ENCODE measurements at places on chromosomes 7 and 10.

GRCh38 chr7:5422396-5423305 is 983 bp downstream of the TNRC18 start:
- no peak for DNase-seq

- peak; percentile 24 for DNase-seq
Measured at GRCh38 chr7:24573554-24574338, 494 bp downstream of the PALS2 start.

DNA sequence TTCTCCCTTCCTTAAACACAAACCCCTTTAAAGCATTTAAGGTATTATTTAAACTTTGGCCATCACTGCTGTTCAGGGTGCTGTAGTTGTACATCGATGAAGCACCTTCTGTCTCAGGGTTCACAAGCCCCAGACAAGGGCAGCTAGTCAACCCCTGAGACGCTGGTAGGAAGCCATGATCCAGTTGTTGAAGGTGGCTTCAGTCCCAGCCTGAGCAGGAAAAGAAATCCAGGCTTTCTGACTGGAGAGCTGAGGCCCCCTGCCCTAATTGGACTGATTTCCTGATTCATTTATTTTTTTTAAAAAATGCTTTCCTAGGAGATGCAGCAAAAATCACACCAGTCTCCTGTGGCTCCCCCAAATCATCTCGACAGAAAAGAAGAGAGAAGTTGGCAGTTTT is 15.8 kb downstream of the CPA1 start:
- no peak for DNase-seq

DNA sequence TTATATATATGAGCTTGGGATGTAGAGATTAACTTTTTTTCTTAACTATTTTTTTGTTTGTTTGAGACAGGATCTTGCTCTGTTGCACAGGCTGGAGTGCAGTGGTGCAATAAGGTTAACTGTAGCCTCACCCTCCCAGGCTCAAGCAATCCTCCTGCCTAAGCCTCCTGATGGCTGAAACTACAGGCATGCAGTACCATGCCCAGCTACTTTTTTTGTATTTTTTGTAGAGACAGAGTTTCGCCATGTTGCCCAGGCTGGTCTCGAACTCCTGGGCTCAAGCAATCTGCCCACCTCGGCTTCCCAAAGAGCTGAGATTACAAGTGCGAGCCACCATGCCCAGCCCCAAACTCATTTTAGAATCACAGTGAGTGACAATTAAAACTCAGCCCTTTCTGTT is 105.2 kb downstream of the CUBN start:
- no peak for DNase-seq

- DNase-seq, result no peak
Measured at GRCh38 chr7:82789883-82790609, 346.5 kb upstream of the CACNA2D1 start.

DNA sequence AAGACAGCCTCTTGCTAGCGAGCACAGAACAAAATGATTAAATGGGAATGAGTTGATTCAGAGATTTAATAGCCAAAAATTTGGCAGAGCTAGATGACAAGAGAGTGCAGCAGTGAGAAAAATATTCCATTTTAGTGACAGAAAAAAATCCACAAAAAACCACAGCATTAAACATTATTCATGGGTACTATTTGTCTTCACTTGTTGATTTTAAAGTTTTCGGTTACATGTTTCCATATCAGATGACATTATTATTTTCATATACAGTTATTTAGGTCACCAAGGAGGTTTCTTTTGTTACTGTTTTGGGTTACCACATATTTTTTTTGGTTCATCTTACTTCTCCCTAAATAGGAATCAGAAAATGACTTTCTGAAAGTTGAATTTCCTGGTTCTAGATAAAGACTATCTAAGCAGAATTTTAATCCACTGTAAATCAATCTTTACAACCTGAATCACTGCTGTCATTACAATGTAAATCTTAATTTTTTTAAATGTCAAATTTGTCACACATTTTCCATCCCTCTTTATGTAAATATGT is 87.9 kb downstream of the SVIL start:
- DNase-seq, result no peak
